ENCODE measurements at places on chromosomes 1 and 21. TPM values are rescaled to one million over a fixed set of nuclear protein-coding genes. Genes with fewer than 3 reads are reported as not detected.

DNA sequence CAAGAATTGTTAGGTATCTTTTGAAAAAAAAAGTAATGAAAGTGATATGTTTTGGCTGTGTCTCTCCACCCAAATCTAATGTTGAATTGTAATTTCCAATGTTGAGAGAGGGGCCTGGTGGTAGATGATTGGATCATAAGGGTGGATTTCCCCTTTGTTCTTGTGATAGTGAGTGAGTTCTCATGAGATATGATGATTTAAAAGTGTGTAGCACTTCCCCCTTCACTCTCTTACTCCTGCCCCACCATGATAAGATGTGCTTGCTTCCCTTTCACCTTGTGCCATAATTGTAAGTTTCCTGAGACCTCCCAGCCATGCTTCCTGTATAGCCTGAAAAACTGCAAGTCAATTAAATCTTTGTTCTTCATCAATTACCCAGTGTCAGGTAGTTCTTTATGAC is 70.7 kb downstream of the XCL2 start:
- H3K4me1 ChIP-seq, result peaks cover 20% of the 10 kb centered on the region
- no peaks in the 10 kb centered on the region for H3K27me3 ChIP-seq
- H3K27ac ChIP-seq, result no peak overlapping the region
- H3K36me3 ChIP-seq, result no peaks in the 10 kb centered on the region

GRCh38 chr1:118099686-118100085 is 85.3 kb downstream of the SPAG17 start:
- no peak overlapping the region for H3K27ac ChIP-seq
- DNase-seq, result no peak
- no peaks in the 10 kb centered on the region for H3K4me1 ChIP-seq
- H3K4me3 ChIP-seq, result no peak overlapping the region

DNA sequence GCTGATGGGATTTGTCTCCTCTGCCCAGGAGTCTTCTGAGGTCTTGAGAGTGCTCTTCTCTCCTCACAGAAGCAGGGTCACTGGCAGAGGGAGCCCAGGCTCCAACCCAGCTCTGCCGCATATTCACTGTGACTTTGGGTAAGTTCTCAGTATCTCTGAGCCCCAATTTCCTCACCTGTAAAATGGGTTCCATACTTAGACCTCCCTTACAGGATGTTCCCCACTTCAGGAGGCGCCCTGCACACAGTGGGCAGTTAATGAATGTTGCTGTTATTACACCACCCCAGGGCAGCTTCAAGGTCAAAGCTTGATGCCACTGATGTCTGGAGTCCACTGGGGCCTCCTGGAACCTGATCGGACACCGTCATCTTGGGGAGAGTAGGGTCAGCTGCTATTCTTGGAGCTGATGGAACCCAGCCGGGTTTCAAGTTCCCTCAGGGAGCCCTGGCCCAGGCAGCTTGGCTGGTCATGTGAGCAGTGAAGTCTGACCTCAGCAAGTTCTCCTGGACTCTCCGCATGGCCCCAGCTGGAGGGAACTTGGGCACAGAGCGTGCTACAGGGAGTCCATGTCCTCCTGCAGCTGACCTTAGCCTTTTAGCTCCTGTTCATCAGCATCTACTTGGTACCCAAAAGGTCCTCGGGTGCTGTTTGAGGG is 21.8 kb downstream of the COA7 start:
- no peak for DNase-seq
- H3K36me3 ChIP-seq, result no peaks in the 10 kb centered on the region
- no peaks in the 10 kb centered on the region for H3K4me1 ChIP-seq
- no peak overlapping the region for H3K4me3 ChIP-seq

The OR2T33 gene
- total RNA-seq, result not detected

The LIPI gene
- not detected for total RNA-seq
